T-cell (primary cell): ENCODE measurements at places on chromosomes 6 and 20. TPM values are rescaled to one million over a fixed set of nuclear protein-coding genes. Genes with fewer than 3 reads are reported as not detected.

GRCh38 chr20:59485576-59486454 lies 118.5 kb upstream of the PHACTR3 start:
- DNase-seq = no peak

ZKSCAN3 gene
- 11.9 TPM for total RNA-seq

GRCh38 chr20:62370115-62370806 lies 3.1 kb upstream of the LAMA5 start:
- no peak for DNase-seq

GRCh38 chr6:91276315-91276714 lies 689.4 kb upstream of the MAP3K7 start:
- no peak for DNase-seq

DNA sequence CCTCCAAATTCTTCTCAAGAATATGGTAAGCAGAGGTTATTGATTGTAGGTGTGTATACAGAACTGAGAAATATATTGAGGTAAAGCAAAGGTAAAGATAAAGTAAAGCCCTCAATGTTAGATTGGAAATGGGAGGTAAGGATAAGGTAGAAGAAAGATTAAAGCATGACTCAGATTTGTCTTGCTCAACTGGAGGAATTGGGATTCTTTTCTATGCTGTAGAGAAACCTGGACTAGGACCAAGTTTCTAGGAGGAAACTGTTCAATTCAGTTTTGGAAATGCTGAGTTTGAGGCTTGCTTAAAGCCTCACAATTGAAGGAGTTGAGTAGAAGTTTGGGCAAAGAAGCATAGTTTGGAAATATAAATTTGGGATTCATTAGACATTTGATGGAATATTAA lies 634.0 kb upstream of the PTCHD4 start:
- no peak for DNase-seq
